ENCODE measurements at places on chromosomes 16 and 17. TPM values are rescaled to one million over a fixed set of nuclear protein-coding genes. Genes with fewer than 3 reads are reported as not detected.

Gene CLUH
- 46.4 TPM for total RNA-seq

GRCh38 chr17:61619493-61619892, 28.5 kb upstream of the NACA2 start:
- DNase-seq = no peak

Gene KLHL10
- total RNA-seq = 1.1 TPM

DNA sequence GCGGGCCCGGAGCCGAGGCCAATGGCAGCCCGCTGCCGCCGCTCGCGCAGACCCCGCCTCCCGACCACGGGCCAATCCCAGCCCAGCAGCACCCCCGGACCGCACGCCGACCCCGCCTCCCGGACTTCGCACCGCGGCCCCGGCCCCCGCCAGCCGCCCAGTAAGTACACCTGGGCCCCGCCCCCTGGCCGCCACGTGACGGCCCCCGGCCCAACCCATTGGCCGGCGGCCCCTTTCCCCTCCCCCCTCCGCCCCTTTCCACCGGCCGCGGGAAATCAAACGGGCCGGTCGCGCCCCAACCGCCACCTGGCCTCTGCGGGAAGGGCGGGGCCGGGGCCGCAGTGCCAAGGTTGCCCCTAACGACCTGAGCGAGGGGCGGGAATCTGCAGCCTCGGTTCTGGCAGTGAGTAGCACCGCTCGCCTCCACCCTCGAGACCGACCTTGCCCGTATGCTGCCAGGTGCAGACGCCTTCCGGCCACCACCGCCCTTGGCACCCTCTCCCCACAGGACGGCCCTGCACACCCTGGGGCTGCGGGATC, at the start of gene YBX2:
YBX2 (minus strand) TSS at position 26 of the 540 bp plus-strand sequence. CDS start 139 bp downstream, outside the sequence.
- no peak for DNase-seq

GRCh38 chr17:78771758-78772382, 10.2 kb downstream of the CYTH1 start:
- peak; percentile 7 for DNase-seq

GRCh38 chr17:75602644-75603043, 15.0 kb downstream of the MYO15B start:
- DNase-seq = peak; percentile 57

DNA sequence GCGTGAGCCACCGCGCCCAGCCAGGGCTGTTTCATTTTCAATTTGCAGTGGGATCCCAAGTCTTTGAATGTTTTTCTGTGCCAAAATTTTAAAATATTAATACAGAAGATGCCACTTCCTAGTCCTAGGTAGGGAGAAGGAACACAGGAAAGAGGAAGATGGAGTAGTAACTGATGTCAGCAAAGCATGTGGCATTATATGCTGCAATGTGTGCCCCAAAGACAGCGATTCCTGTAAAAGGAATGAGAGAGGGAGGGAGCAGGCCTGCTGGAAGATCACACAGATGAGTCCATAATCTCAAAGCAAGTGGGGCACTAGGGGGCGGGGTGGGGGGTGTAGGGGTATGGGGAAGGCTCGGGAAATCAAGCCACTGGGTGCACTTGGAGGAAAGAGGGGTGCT, 23.4 kb upstream of the SSTR2 start:
- DNase-seq = no peak

Gene MPO
- total RNA-seq = not detected

- DNase-seq = peak; percentile 97
Observed at GRCh38 chr16:75244844-75245758, 6.3 kb downstream of the BCAR1 start.

Gene TAT
- not detected for total RNA-seq

DNA sequence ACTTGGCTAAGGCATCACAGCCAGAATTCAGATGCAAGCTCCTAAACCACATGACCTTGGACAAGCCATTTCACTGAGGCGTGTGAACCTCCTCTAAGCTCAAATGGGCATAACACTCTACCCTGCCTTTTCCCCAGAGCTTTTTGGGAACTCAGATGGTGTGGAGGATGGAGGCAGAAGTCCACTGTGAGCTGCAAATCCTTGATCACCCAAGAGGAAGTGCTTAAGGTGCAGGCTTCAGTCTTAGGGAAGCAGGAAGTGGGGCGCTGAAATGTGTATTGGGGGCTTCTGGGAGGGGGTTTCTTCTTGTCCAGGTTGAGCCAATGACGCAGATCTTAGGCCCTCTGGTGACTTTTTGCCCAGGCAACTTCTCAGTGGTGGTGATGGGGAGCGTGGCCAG, 12.9 kb downstream of the CIITA start:
- no peak for DNase-seq

DNA sequence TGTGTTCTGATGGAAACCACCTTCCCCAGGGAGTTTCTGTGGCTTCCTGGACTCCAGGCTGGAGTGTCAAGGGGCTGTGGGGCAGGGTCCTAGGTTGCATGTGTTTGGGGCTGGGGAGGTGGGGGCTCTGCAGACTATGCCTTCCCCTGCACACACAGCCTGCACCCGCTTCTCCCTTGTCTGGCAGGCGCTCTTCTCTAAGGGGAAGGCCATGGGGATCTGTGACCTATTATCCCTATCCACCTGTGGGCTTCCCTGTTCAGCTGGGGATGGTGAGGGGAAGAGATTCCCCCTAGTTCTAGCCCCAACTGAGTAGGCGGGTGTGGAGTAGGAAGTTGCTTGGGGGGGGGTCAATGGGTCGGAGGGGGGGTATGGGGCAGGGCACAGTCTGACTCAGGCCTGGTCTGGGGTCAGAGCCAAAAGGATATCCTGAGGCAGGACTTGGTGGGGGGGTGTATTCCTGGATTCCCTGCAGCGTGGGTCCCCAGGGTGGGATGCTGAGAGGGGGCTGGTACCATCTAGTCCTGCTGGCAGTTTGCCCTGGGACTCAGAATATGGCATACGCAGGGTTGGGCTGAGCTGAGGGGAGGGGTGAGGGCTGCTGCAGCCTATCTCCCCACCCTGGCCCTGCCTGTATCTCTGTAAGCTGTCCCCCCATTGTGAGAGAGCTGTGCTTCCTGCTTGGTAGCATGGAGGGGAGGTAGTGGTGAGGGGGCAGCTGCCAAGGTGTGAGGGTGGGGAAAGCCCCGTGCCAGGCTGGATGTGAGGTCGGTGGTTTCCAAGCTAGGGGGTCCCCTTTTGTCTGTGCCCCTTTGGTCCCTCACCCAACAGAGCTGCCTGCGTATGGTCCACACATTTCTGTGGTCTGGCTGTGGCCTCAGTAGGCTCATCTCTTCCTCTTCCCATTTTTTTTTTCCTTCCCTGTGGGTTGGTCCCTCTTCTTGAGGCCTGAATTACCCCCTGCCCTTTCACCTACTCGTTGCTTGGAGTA, 14.7 kb downstream of the RARA start:
- peak; percentile 83 for DNase-seq

DNA sequence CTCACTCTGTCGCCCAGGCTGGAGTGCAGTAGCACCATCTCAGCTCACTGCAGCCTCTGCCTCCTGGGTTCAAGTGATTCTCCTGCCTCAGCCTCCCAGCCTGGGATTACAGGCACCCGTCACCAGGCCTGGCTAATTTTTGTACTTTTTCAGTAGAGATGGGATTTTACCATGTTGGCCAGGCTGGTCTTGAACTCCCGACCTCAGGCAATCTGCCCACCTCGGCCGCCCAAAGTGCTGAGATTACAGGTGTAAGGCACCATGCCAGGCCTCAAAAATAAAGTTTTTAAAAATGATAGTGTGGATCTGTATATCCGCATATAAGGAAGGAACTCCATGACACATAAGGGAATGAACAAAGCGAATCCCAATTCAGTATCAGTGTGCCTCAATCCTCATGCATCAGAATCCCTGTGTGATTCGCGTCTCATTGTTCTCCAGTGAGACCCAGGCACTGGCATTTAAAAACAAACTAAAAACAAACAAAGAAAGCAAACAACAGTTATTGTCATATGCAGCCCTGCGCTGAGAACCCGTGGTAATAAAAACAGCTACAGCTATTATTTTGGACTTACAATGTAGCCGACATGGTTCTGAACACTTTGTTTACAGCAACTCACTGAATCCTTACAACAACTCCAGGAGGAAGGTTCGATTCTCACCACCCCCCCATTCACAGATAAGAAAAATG, 54.1 kb upstream of the CREBBP start:
- DNase-seq = peak; percentile 44

Gene PPP1R27
- not detected for total RNA-seq

GRCh38 chr16:84228256-84228838, 11.5 kb downstream of the KCNG4 start:
- DNase-seq = peak; percentile 83

GRCh38 chr16:54673313-54673712, 257.4 kb upstream of the IRX5 start:
- no peak for DNase-seq

GRCh38 chr16:86571530-86571915, 4.9 kb downstream of the FOXC2 start:
- DNase-seq = no peak

Gene ABCC12
- total RNA-seq = not detected

GRCh38 chr17:73827627-73828291, 183.5 kb upstream of the SDK2 start:
- peak; percentile 46 for DNase-seq

Gene KRTAP16-1
- total RNA-seq = not detected

DNA sequence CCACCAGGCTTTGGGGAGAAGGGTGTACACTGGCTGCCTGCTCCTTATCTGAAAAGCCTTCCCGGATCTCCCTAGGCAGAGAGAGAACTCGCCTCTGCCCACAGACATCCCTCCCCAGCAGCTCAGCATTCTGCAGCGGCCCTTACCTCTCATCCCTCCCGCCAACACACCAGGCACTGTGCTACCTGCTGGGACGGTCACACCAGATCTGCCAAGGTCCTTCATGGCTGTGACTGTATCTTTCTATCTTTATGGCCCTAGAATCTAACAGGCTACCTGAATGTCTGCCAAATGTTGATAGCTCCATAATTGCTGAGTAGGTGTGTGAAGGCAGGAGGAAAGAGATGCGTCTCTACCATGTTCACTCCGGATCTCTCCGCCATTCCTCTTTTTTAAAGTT, 7.9 kb downstream of the TSNAXIP1 start:
- no peak for DNase-seq

DNA sequence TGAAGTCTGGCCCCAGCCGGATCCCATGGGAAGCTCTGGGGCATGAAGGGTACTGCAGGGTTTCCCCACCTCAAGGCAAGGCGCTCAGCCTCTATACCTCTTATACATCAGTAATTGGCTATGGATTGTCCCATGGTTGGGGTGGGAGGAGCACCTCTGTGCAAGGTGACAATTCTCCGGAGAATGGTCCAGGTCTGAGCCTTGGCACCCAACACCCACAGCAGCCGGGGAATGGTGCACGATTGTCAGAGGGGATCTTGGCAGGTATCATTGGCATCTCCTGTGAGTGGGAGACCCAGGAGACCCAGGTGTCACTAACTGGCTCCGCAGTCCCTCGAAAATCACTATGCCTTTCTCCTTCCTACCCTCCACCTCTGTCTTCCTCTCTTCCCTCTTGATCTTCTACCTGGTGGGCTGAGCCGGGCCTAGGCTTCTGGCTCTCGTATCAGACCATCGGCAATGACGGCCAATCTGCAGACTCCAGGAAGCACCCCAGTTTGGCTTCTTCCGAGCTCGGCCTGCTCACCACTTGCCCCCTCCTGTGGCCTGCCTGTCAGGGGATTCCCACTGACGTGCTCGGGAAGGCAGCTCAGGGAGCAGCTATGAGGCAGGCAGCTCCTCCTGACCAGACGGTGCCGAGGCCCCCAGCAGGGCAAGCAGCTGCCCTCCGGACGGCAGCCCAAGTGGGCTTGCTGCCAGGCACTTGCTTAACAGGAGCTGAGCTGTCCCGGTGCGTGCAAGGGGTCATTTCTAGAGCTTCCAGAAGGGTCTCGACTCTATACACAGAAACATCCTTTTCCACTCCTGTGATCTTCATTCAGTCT, 10.0 kb upstream of the CALB2 start:
- DNase-seq = no peak

Gene PRAC2
- total RNA-seq = not detected

DNA sequence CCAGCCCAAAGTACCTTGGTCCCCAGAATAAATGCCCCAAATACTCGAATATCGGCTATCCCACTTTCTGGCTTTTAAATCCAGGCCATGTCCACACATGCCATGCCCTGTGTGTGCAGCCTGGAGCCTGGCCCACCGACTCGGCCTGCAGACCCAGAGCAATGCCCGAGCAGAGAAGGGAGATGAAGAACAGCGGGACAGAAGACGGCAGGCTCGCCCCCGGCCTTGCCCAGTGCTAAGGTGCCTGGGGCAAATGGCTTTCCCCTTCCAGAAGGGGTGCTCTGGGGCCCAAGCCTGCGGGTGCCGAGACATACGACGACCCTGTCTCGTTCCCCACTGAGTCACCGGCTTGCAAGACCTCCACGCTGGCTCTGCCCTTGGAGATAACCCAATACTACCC, 8.0 kb downstream of the CLUH start:
- no peak for DNase-seq

Gene SAT2
- 116 TPM for total RNA-seq

Gene RNF135
- total RNA-seq = 25.3 TPM

DNA sequence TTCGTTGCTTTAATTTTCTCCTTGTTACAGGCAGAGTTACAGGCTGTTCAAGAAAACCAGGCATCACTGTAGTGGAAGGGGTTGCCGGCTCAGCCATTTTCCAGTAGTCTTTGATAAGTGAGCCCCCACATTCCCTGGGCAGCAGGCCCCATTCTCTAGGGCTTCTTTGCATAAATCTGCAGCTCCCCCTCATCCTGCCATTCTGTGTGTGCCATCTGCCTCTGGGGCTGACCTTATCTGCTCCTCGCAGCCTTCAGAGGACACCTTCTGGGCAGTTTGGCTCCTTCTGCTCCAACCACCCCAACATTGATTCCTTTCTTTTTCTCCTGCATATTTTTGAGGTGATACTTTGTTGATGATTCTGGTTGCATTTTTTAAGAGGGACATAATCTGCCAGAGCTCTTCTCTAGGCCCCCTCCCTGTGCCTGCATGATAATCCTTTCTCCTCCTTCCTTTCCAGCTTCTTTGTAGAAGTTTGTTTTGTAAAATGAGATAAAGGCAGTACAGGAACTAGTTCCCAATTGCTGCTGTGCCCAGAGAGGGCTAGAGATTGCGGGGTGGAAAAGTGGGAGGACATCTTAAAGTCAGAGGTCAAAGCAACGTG, 17.1 kb downstream of the RND2 start:
- no peak for DNase-seq

Gene PIK3R5
- total RNA-seq = 8.2 TPM

GRCh38 chr17:66720027-66720426, 114.9 kb upstream of the CACNG5 start:
- no peak for DNase-seq

DNA sequence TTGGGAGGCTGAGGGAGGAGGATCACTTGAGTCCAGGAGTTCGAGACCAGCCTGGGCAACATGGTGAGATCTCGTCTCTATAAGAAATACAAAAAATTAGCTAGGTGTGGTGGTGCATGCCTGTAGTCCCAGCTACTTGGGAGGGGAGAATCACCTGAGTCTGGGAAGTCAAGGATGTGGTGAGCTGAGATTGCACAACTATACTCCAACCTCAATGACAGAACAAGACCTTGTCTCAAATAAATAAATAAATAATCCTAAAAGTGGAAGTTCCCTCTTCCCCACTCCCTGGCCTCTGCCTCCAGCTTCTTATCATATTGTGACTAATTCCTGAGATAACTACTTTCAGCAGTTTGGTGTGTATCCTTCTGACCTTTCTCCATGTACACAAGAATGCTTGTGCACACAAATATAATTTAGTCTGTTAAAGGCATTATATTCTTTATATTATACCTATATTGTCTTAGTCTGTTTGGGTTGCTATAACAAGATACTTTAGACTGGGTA, 23.5 kb upstream of the DNAJA2 start:
- no peak for DNase-seq

Gene RNF112
- total RNA-seq = 7.5 TPM

Gene SNF8
- total RNA-seq = 82.1 TPM

- no peak for DNase-seq
Observed at GRCh38 chr17:79803997-79804855, 7.3 kb upstream of the CBX8 start.

- peak; percentile 73 for DNase-seq
Observed at GRCh38 chr17:6831661-6832263, at the start of gene TEKT1. TSS of gene TEKT1 (minus strand) at chr17:6831729. CDS start at chr17:6830376, 1,353 bp downstream.
